ENCODE measurements at places on chromosomes 16 and 17. TPM values are rescaled to one million over a fixed set of nuclear protein-coding genes. Genes with fewer than 3 reads are reported as not detected.

CCDC137 gene
- 42.5 TPM for polyA plus RNA-seq

AOC2 gene
- polyA plus RNA-seq, result 1.1 TPM

LRRC37B gene
- 31.4 TPM for polyA plus RNA-seq

- DNase-seq, result no peak
Observed at GRCh38 chr17:34886831-34887230, 74.4 kb downstream of the CCT6B start.

DNA sequence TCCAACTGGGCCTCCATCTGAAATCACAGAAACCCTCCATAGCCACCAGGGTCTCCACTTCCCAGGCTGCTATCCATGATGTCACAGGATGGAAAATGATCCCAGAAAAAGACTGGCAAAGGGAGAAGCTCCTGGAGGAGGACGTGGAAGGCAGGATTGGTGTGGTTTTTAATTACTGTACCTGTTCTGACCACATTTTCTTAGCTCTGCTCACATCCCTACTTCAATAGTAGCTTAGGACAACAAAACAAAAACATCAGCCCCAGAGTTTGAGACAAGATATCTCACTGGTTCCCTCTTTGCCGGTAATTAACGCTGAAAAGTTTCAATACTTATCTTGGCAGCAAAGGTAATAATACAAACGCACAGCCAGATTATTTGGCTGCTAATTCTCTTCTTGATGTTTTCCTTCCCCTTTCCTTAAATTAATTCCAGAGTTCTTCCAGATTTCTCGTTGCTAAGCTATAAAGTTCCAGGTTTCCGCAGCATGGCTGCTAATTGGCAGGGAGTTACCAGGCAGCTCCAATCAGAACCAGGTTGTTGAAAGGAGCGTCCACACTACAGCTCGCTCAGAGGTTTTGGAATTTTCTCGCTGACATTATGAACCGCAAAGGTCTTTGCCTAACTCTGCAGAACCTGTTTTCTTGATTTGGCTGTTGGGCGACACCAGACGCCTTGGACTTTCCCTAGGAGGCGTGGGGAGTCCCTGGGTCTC is 263.4 kb downstream of the MRTFB start:
- no peak for DNase-seq

- no peak for DNase-seq
Observed at GRCh38 chr16:50072730-50073129, 7.0 kb downstream of the HEATR3 start.

- no peak for DNase-seq
Observed at GRCh38 chr16:72092832-72093447, 480 bp downstream of the TXNL4B start.

DNA sequence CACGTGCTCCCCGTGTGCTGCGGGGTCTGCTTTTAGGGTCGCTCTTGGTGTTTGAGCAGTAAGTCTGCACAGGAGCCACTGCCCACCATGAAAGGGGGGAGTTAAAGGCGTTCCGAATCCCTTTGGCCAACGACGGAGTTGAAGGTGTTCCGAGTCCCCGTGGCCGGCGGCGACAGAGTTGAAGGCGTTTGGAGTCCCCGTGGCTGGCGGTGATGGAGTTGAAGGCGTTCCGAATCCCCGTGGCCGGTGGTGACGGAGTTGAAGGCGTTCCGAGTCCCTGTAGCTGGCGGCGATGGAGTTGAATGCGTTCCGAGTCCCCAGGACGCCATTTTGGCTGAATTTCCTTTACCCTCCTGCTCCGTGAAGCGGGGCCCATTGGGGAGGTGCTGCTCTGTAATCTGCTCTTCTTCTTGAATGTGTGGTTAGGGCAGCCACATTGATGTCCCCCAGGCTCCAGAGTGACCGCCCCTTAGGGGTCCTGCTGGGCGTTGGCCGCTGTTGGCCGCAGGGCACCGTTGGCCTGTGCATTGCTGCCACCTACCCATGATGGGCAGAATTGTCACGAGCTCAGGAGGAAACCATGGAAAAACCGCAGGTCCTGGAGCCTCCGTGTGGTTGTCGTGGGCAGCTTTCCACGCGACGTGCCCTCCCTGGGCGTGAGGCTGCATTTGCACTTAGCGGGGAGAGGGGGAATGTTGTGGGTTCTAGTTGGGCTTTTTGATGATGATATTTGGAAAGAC is 73.7 kb upstream of the ZNF750 start:
- DNase-seq, result no peak

DNA sequence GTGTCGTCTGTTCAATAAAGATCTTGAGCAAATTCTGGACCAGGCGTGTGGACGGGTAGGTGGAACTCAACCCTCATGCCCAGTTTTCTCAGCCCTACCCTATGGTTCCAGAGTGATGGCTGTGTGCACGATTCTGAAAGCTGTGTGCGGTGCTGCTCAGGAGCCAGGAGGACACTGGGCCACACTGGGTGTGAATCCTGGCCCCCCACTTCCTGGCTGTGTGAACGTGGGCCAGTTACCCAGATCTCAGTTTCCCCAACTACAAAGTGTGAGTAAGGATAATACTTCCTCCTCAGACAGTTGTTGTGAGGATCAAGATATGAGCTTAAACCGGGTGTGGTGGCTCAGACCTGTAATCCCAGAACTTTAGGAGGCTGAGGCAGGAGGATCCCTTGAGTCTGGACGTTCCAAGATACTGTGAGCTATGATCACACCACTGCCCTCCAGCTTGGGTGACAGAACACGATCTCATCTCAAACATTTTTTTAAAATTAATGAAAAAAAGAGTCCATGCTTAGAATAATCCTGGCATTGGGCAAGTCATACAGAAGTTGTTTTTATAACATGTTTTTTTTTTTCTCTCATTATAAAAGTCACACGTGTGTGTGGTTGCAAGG is 14.7 kb upstream of the MPRIP start:
- DNase-seq, result no peak

- peak; percentile 69 for DNase-seq
Observed at GRCh38 chr17:63698886-63699637, 863 bp downstream of the LIMD2 start.

- DNase-seq, result peak; percentile 92
Observed at GRCh38 chr16:29745853-29746345, at the start of gene C16orf54. TSS of gene C16orf54 (minus strand) at chr16:29745990. CDS start at chr16:29744951, 1,039 bp downstream.

GRCh38 chr17:35900708-35901480 is 20.7 kb upstream of the CCL5 start:
- DNase-seq, result no peak

Data from thymus (tissue), 14 donors.